ENCODE measurements at places on chromosomes 16 and 17.

- no peak for DNase-seq
These were observed 4.2 kb downstream of the HID1 start for GRCh38 chr17:74968361-74968780.

- DNase-seq: no peak
These were observed 26.3 kb downstream of the SEC14L5 start for GRCh38 chr16:4984174-4984990.

GRCh38 chr17:29615492-29616299 lies 7.0 kb downstream of the CORO6 start:
- DNase-seq: peak; percentile 94

DNA sequence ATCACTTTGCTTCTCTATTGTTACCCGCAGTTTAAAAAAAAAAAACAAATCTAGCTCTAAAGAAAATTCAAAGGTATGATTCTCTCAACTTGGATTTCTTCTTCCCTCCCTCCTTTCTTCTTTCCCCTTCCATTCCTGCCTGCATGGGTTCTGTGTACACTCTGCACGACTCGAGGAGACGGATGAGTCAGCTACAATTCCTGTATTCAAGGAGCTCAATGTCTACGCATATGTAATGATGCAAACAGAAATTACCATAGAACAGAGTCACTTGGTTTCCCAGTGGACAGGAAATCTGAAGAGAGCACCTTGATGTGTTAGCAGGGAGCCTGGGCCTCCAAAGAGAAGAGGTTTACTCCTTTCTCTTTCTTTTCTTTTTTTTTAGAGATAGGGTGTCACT lies 92.3 kb downstream of the VPS53 start:
- DNase-seq: no peak

GRCh38 chr16:24571096-24571495 lies 31.7 kb downstream of the RBBP6 start:
- no peak for DNase-seq

Data from putamen (tissue), 1 donor.